ENCODE measurements at places on chromosomes 1 and 21.
A peak's percentile ranks its signal among the peaks of the same experiment; 100 is the strongest.

GRCh38 chr1:207711285-207711684, 40.6 kb upstream of the CD46 start:
- DNase-seq: peak; percentile 20

DNA sequence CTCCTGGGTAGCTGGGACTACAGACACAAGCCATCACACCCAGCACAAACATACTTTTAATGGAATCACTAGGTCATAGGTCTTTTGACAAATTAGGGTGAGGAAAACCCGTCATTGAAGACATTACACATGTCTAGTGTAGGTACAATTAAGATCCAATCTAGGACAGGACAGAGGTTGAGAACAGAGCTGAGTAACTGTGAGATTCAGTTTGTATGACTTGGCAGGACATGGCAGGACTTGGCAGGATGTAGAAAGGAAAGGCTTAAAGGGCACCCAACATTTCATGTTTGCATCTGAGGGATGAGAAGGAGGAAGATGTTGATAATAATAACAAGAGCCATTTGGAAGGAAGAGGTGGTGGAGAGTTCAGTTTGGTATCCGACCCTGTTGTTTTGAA, 483.8 kb downstream of the PCP4 start:
- DNase-seq: no peak

DNA sequence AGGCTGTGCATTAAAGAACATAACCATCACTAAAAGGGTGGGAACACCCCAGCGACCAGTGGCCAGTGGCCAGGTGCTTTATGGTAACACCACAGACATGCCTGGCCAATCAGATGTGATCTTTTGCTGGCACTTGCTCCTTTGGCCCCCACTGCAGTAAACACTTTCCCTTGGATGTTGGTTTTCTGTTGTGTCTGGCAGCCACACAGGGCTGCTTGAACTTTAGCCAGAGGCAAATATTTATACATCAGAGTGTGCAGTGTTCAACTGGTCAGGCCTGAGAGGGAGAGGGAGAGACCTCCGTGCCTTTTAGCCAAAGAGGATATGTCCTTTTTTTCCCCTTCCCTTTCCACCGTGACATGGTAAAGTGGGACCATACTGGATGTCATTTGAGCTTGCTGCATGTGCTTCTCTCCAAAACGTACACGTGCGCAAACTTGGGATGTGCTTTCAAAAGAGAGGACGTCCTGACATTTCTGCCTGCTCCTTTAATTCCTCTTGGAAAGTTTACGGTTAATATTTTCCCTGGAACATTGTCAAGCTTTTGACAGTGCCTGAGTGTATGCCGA, 101.2 kb downstream of the NFIA start:
- peak; percentile 94 for DNase-seq

DNA sequence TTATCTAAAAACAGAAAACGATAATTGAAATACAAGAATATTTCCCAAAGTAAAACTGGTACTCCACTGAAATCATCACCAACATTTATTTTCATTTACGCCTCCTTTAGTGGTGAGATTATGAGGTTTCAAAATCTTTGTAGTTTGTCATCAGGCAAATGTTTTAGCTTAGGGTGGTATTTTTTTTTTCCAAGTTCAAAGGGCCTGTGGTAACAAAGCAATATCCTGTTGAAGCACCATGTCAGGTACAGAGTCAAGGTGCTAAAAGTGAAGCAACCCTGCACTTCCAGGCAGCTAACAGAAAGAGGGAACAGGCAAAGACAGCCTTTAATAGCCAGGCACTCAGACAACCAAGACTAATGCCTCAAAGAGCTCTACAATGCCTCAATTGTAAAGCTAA, 89.2 kb downstream of the JAK1 start:
- DNase-seq: no peak

DNA sequence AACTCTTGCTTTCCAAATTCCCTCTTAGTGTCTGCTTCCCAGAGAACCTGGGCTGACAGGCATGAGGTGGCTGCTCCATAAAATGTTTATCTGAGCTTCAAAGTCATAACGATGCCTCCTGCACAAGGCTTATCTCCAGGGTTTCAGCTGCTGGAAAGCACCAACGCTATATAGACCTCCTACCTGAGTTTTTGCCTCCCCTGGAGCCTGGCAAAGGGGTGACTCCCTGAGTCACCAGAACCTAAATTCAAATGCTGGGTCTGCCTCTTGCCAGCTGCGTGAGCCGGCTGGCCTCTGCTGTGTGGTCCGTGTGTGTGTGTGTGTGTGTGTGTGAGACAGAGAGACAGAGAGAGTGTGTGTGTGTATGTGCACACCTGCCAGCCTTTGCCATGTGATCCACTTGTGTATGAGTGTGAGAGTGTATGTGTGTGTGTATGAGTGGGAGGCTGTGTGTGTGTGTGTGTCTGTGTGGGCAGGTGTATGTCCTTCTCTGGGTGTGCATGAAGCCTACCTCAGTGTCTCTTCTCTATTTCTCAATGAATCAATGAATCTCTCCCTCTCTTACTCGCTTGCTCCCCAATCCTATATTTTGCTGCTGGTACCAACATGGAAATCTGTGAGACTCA, 714.9 kb downstream of the MATN1 start:
- DNase-seq: no peak

GRCh38 chr21:14569868-14570267, 23.8 kb upstream of the SAMSN1 start:
- DNase-seq: no peak

DNA sequence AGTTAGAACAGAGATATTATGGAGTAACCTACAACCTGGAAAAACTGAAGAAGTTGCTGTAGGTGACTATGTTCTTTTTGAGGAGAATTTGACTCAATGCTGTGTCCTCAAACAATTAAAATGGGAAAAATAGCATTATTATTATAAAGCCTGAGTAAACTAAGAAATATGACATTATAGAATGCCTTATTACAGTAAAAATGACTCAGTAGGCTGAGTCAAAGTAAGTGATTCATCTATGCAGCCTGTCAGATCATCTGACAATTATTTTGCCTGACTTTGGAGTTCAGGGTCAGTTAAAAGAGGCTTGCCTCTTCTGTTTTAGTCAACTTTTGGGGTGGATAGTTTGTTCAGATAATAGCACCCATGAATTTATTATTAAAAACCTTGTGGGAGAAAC, 150.8 kb upstream of the PTGFR start:
- no peak for DNase-seq

- no peak for DNase-seq
Measured at GRCh38 chr1:15148475-15148874, 5.1 kb upstream of the TMEM51 start.

DNA sequence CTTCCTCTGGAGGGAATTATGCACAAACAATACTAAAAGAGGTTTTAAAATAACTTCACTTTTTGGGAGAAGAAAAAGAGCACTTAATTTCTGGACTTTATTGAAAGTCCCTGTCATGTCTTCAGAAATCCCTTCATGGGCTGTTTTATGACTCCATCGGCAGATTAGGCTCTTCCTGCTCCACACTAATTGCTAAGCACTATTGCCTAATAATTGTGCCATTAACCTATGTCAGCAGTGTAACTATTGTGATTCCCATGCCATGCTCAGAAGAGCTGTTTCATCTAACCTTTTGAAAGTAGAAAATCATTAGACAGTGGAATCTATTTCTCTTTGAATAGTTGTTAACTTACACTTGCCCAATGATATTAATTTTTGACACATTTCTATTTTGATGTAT, 489.3 kb upstream of the RUNX1 start:
- no peak for DNase-seq

DNA sequence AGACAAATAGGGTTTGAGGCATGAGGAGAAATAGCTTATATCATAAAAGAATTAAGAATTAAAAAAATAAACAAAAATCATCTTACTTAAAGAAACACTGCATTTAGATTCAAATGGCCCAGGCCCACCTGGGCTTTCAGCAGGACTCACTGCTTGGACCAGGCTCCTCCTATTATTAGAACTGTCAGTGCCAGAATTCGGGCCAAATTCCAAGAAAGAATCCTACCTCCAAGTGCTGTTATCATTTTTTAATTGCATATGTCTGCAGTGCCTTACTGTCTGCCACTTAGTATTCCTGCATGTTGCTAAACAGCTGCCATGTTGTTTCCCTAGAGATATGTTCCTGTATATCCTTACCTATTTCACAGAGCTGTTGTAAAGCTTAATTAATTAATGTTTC, 112.0 kb downstream of the BARHL2 start:
- DNase-seq: no peak

DNA sequence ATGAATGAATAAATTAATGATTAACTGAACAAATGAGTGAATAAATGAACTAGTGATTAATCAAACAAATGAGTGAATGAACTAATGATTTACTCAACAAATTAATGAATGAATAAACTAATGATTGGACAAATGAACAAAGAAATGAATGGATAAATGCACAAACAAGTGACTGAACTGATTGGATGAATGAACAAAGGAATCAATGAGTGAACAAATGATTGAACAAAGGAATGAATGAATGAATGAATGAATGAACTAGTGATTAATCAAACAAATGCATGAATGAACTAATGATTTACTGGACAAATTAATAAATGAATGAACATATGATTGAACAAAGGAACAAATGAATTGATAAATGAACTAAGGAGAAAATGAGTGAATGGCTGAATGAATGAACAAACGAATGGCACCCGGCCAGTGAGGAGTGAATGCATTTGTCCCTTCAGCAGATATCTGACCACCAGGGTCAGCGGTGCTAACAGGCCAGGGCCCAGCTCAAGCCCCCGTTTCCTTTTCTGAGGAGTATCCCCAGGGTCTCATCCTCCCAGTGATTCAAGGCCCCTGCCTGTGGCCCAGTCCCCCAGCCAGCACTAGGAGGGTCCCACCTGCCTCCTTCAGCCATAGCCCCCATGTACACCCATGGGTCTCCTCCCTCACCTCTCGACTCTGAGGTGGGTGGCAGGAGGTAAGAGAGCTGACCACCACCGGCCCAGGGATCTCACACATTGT, 49.9 kb downstream of the WNT9A start:
- no peak for DNase-seq

DNA sequence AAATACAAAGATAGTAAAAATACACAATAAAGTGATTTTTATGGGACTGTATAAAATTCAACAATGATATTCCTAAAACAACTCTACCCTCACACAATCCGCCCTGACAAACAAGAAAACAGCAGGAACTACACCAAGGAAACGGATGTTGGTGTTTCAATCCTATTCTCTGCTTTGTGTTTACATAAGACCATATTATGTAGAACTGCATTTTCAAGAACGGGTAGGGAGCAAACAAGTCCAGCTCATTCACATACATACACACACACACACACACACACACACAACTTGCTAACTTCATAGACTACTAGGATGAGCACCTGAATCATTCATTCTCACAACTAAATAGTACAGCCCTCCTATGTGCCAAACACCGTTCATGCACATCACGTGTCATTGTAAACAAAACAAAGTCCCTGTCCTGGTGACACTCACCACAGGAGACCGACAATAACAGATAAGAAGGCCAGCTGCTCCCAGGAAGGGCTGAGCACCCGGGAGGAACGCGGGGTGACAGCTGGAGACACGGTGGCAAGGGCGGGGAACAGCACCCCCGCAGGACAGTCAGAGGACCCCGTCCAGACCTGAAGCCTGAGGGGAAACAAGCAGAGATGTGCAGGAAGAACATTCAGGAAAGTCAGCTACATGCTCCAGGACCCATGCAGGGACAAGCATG, 43.0 kb downstream of the NPHP4 start:
- peak; percentile 88 for DNase-seq

DNA sequence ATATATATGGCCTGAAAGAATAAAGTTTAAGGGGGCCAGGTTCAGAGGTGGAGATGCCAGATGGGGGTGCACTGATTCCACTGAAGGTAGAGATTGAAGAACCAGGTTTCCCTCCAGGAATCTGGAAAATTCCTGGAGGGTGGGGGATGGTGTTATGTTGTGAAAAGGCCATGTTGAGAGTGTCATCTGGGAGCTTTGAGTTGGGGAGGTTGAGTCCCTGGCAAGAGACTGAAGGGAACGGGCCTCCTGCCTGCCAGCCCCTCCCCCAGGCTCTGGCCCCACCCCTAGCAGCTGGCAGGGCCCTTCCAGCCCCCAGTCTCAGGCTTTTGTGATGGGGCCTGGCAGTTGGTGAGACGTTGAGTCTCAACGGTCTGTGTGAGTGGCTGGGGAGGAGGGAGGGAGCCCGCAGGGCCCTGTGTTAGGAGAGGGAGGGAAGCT, 4.1 kb downstream of the PTPRU start:
- no peak for DNase-seq

- no peak for DNase-seq
Measured at GRCh38 chr1:38102636-38103035, 56.0 kb upstream of the POU3F1 start.

GRCh38 chr1:219906924-219907771, 21.2 kb downstream of the SLC30A10 start:
- peak; percentile 2 for DNase-seq

- DNase-seq: no peak
Measured at GRCh38 chr21:29549614-29550013, 250.9 kb downstream of the BACH1 start.

DNA sequence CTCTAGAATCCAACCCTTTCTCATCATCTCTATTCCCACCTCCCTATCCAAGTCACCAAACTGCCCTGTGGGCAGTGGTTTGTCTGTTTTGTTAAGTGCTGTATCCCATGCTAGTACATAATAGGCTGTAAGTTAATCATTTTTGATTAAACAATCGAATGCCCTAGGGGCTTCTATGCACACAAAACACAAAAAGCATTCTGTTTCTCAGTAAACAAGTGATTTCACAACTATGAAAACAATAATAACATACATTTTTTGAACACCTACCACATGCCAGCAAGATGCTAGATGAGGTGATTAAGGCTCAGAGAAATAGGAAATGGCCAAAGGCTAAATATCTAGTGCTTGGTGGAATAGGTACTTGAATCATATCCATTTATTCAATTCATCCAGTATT, 5.0 kb upstream of the GUCA2B start:
- no peak for DNase-seq

DNA sequence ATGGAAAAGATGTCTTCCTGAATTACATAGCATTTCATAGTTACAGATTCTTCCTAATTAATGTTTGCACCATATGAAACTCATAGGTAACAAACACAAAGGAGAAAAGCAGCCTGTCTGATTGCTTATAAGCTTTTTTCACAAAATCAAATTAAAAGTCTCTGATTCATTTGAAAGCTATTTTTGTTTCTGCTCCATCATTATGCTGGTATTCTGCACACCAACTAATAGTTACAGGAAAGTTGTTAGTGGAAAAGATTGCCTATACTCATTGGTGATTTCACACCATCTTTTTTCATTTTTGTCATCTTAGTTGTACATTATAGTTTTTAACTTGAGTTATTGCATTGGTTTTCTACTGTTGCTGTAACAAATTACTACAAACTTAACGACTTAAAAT, 70.0 kb downstream of the PRKAA2 start:
- DNase-seq: no peak

GRCh38 chr1:157969697-157970485, 23.6 kb upstream of the KIRREL1 start:
- peak; percentile 13 for DNase-seq

Measured in HepG2 (cell line).